ENCODE measurements at places on chromosomes 3 and 15. TPM values are rescaled to one million over a fixed set of nuclear protein-coding genes. Genes with fewer than 3 reads are reported as not detected.

CPNE4 gene
- not detected for total RNA-seq

ZNF662 gene
- 4.3 TPM for total RNA-seq

CYP11A1 gene
- 3.7 TPM for total RNA-seq

RASSF1 gene
- total RNA-seq = 26.7 TPM

PODXL2 gene
- total RNA-seq = 2.8 TPM

H1-8 gene
- not detected for total RNA-seq

TM4SF18 gene
- 6.1 TPM for total RNA-seq

KBTBD12 gene
- total RNA-seq = 11.2 TPM

PPM1L gene
- total RNA-seq = 47.4 TPM

GOLGA8T gene
- not detected for total RNA-seq

C3orf49 gene
- not detected for total RNA-seq

NEK11 gene
- total RNA-seq = 5.5 TPM

CFAP44 gene
- total RNA-seq = 3.8 TPM

COMMD2 gene
- 31.9 TPM for total RNA-seq

SNX22 gene
- total RNA-seq = not detected

GRAMD1C gene
- total RNA-seq = not detected

ELL3 gene
- 5.9 TPM for total RNA-seq

GASK1A gene
- 49.3 TPM for total RNA-seq

PDCD6IP gene
- total RNA-seq = 218 TPM

Data from gastroesophageal sphincter (tissue), 4 donors.